ENCODE measurements at places on chromosomes 3 and 15.

DNA sequence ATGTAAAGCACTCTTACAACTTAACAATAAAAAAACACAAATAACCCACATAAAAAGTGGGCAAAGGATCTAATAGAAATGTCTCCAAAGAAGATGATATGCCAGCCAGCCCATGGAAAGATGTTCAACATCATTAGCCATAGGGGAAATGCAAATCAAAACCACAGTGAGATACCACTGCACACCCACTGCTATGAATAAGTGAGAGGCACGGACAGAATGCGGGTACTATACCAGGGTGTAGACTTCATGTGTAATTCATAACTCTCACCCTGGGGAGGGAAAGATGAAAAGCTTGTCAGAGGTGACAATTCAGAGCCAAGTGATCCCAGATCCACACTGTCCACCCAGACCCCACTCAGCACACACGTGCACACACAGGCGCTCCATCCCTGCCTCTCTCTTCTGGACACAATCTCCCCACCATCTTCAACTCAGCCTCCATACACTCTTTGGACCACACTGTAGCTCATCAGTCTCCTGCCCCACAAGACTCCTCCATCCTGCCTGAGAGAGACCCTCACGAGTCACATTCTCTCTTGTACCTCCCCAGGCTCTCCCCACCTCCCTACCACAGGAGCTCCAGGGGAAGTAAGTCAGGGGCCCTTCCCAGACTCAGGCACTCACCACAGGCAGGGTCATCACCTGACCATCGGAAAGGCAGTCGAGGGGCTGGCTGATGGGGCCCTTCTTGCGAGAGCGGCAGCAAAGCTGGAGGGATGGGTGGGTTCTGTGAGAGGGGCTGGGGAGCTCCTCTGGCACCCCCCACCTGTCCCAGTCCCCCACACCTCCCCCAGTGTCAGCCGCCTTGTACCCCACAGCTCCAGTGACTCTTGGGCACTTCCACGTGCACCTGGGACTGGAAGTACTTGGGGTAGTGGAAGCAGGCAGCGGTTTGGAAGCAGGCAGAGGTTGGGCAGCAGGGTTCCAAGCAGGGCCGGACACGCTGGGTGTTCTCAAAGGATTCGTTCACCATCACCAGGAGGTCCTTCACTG lies 21.3 kb downstream of the PLA2G4E start:
- no peak for DNase-seq

GRCh38 chr15:57259568-57260040 lies 116.7 kb upstream of the CGNL1 start:
- no peak for DNase-seq

DNA sequence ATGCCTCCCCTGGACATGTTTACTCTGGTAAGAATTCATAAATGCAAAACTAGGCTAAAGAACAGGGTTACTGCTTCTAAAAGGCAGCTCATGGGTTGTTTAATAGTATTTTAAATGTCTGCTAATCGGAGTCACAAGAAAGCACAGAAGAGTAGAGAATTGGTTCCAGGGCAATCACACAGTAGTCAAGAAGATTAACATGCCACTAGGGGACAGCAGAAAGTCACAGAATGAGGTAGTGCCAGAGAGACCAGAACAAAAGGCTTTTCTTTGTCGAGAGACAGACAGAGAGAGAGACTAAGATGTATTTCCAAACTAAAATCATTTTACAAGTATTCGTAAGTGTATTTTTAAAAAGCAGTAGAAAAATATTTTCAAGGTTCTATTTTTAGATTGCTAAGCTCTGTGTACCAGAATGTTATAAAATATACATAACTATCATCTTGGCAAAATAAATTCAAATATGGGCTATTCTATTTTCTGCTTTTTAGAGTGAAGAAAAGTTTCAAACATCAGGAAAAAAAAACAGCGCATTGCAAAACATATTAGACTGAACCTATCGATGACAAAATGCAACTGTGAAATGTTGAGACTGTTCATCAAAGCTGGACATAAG lies 78.3 kb upstream of the CDIN1 start:
- no peak for DNase-seq

DNA sequence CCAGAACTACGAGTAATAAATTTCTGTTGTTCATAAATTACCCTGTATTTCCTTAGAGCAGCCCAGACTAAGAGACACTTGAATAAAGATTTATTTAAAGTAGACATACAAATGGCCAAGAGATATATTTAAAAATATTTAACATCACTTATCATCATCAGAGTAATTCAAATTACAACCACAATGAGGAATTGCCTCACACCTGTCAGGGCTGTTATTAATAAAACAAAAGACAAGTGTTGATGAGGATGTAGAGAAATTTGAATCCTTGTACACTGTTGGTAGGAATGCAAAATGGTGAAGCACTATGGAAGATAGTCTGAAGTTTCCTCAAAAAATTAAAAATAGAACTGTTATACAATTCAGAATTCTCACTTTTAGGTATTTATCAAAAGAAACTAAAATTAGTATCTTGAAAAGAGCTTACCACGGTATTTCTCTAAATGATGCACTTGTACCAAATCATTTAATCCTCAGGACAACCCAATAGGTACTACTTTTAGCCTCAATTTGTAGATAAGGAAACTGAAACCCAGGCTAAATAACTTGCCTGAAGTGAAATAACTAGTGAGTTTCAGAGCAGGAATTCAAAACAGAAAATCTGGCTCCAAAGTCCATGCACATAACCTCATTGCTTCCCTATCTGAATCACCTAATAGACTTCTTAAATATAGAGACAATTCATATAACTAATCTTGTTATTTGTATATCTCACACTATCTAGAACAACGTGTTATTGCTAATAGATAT lies 69.4 kb downstream of the ZBTB20 start:
- no peak for DNase-seq

GRCh38 chr3:16174389-16174788 lies at the start of gene GALNT15:
TSS of gene GALNT15 (plus strand) at chr3:16174680. CDS start at chr3:16175152, 472 bp downstream.
- no peak for DNase-seq

DNA sequence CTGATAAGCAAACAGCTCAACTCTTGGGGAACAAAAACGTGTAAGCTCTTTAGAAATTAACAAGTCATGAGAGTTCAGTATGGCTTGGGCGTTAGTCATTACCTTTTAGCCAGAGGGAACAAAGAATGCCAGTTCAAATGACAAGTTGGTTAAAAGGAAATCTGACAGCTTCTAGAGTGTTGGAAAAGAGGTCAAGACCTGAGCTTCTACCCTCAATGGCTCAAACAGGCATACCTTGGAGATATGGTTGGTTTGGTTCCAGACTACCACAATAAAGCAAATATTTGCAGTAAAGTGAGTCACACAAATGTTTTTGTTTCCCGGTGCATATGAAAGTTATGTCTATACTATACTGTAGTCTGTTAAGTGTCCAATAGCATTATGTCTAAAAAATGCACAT lies 136.1 kb downstream of the CACNA1D start:
- no peak for DNase-seq

GRCh38 chr3:47611576-47611975 lies 32.9 kb upstream of the CSPG5 start:
- DNase-seq, result no peak

DNA sequence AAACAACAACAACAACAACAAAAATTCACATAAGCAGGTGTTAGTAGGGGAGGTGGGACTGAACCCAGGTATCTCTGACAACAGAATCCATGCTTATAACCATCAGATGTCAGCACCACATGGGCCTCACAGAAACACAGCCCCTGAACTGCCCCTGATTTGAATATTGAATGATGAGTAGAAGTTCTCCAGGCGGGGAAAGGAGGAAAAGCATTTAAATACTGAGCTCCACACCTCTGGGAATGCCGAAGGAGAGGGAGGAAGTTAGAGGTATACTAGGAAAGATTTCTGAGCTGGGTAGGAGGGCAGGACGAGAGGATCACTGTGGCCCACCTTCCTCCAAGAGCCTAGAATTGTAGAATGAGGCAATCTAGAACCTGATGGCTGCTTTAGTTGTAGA lies 31.9 kb upstream of the EIF4A2 start:
- DNase-seq, result no peak

GRCh38 chr15:51966192-51966591 lies 5.4 kb downstream of the LEO1 start:
- DNase-seq, result no peak

DNA sequence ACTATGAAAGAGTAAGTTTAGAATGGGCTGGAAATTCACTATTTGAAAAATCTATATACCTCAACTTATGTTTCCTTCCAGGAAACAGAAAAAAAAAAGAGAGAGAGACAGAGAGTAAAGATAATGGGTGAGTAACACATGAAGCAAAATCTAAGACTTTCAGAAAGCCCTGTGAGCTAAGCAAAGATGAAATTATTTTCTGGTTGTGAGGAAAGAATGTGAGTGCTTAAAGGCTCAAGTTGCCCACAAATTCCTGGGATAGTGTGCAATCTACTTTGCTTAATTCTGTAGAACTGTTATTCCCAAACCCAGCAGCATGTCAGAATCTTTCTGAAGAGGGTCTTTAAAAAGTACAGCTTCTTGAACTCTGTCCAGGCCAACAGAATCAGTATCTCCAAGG lies 337.7 kb upstream of the AGTR1 start:
- no peak for DNase-seq

- DNase-seq, result no peak
These were observed 31.4 kb upstream of the CD47 start for GRCh38 chr3:108122276-108122675.

DNA sequence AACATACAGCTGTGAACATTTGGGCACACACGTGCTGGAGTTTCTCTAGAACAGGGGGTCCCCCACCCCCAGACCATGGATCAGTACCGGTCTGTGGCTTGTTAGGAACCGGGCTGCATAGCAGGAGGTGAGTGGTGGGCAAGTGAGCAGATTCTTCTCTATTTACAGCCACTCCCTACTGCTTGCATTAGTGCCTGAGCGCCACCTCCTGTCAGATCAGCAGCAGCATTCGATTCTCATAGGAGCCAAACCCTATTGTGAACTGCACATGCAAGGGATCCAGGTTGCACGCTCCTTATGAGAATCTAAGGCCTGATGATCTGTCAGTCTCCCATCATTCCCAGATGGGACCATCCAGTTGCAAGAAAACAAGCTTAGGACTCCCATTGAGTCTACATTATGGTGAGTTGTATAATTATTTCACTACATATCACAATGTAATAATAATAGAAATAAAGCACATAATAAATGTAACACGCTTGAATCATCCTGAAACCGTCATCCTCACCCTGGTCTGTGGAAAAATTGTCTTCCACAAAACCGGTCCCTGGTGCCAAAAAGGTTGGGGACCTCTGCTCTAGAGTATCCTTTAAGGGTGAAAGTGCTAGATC lies 25.8 kb downstream of the CHRM5 start:
- peak; percentile 7 for DNase-seq

DNA sequence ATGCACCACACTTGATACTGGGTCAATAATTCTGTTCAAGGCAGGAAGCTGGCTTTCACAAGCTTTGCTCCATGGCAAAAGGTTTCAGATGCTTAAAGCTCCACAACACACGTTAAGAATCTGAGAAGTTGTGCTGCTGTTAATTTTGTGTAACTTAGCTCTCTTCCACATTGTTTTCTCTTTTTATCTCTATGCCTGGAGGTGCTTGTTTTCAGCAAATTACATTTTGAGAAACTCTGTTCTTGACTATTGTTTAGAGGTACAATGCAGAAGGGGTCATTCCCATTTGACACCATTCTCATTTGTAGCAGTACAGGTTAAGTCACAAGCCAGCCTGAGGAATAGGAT lies 156.0 kb downstream of the FNDC3B start:
- DNase-seq, result no peak

DNA sequence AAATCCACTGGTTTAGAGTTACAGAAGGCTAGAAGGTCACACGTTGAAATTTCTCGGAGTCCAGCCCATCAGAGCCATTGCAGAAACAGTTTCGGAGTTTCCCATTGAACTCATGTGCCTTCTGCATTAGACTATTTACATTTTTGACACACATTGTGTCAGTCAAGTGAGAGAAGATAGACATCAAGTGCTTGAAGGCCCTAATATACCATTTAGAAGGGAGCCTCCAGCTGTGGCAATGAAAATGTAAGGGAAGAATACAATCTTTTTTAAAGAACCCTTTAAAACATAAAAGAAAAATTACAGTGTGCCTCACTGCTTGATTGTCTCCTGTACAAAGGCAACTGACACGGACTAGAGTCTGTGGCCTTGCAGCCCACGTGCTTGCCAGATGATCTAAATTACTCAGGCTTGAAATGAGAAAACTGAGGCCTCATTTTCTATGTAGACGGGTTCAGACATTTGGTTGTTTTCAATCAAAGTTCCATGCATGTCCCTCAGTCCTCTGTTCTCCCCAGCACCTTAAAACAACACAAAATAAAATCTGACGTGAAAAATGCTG lies 650.5 kb downstream of the ROBO2 start:
- DNase-seq, result no peak

DNA sequence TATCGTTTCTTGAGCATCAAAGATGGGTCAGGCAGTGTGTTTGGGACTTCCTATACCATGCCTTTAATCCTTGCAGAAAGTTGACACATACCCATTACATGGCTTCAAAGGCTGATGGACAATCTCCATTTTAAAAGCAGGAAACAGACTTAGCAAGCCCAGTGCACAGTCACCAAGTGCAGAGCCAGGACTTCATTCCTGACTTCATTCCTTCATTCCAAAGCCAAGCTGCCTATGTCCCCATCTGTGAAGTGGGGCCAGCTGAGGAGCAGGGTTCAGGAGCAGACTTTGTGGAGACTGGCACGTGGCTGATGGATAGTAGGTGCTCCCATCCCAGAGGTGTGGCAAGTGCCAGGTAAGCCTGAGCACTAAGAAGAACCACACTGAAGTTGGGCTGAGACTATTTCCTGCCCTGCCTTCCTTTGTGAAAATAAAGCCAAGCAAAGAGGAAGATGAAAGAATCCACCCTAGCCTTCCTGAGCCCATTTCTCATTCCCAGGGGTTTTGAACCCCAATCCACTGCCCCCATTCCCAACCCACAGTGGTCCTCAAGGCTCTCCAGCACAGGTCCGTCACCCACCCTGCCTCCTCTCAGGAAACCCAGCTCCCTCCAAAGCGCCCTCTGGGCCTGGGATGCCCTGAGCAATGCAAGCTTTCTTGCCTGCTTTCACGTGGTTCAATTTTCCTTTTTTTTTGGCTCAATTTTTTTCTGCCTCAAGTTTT lies 1.8 kb downstream of the CX3CR1 start:
- DNase-seq, result no peak

- no peak for DNase-seq
These were observed 151.4 kb upstream of the SEMA6D start for GRCh38 chr15:47565949-47566348.

DNA sequence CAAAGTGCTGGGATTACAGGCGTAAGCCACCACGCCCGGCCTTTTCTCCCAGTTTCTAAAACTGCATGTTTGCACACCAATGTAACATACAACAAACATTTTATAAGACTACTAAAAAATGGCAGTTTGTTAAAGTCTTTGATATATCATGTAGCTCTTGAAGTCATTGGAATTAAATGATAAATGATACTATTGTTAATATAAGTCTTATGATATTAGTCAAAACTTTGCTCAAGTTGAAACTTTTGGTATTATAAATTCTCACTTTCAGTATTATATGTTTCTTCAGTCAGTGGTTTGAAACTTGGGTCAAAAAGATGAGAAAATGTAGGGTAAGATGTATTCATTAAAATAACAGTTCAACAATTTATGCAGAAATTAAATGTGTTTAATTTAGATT lies 117.6 kb upstream of the TBL1XR1 start:
- DNase-seq, result no peak

Measured in activated CD4-positive, alpha-beta T cell treated with anti-CD3 and anti-CD28 coated beads, Interleukin-2, amount 50 U/mL, for 48 hours (primary cell).